Activated CD4-positive, alpha-beta T cell treated with anti-CD3 and anti-CD28 coated beads, Interleukin-2, amount 10 ng/mL, durations not matched to agents 7 days and 5 days (primary cell): ENCODE measurements at places on chromosomes 3 and 15. TPM values are rescaled to one million over a fixed set of nuclear protein-coding genes. Genes with fewer than 3 reads are reported as not detected.

GRCh38 chr3:177700117-177700516, 502.8 kb upstream of the TBL1XR1 start:
- no peak overlapping the region for H3K4me3 ChIP-seq
- no peak for DNase-seq
- no peaks in the 10 kb centered on the region for H3K36me3 ChIP-seq
- H3K27ac ChIP-seq, result no peak overlapping the region

The MOBP gene
- total RNA-seq, result not detected

The IL5RA gene
- total RNA-seq, result not detected

DNA sequence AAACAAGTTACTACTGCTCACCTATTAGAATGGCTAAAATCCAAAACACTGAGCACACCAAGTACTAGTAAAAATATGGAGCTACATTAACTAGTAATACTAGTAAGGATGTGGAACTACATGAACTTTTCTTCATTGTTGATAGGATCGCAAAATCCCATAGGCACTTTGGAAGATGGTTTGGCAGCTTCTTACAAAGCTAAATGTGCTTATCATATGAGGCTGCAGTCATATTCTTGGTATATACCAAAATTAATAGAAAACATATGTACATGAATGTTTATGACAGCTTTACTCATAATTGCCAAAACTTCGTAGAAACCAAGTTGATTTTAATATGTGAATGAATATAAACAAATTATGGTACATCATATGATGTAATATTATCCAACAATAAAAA, 366.8 kb upstream of the KCNMB2 start:
- no peaks in the 10 kb centered on the region for H3K27me3 ChIP-seq
- DNase-seq, result no peak
- H3K27ac ChIP-seq, result no peak overlapping the region
- no peaks in the 10 kb centered on the region for H3K4me1 ChIP-seq
- H3K4me3 ChIP-seq, result no peak overlapping the region
- no peaks in the 10 kb centered on the region for H3K36me3 ChIP-seq

The ERICH6 gene
- total RNA-seq, result 0.50 TPM

- no peaks in the 10 kb centered on the region for H3K36me3 ChIP-seq
- H3K27me3 ChIP-seq, result no peaks in the 10 kb centered on the region
- no peaks in the 10 kb centered on the region for H3K4me1 ChIP-seq
- no peak for DNase-seq
- no peak overlapping the region for H3K27ac ChIP-seq
These were observed 855.4 kb upstream of the ARPP21 start for GRCh38 chr3:34783876-34784275.

- DNase-seq, result no peak
- H3K4me3 ChIP-seq, result no peak overlapping the region
- H3K27me3 ChIP-seq, result no peaks in the 10 kb centered on the region
These were observed 739.2 kb downstream of the VGLL3 start for GRCh38 chr3:86251781-86252180.

The CGNL1 gene
- not detected for total RNA-seq

The ADGRG7 gene
- not detected for total RNA-seq
